ENCODE measurements at places on chromosomes 6 and 20.

DNA sequence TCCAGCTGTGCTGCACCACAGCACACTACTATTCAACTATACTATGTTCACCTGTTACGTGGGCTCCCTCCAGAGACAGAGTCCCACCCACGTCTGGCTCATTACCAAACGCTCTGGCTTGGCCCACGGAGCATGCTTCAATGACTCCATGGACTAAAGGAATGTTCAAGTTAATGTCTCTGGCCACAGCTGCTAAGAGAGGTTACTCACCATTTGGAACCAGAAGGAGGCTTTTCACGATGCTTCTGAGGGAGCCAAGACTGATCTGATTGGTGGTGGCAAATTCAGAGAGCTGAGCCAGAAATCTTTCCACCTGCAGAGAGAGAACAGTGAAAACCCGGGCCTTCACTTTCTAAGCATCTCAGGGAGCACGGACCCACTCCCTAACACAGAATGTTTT, 15.6 kb downstream of the COMMD7 start:
- DNase-seq, result no peak

- DNase-seq, result no peak
These were observed 118.9 kb downstream of the TMEM170B start for GRCh38 chr6:11656491-11656890.

- DNase-seq, result no peak
These were observed 72.6 kb upstream of the RNF24 start for GRCh38 chr20:4087923-4088322.

DNA sequence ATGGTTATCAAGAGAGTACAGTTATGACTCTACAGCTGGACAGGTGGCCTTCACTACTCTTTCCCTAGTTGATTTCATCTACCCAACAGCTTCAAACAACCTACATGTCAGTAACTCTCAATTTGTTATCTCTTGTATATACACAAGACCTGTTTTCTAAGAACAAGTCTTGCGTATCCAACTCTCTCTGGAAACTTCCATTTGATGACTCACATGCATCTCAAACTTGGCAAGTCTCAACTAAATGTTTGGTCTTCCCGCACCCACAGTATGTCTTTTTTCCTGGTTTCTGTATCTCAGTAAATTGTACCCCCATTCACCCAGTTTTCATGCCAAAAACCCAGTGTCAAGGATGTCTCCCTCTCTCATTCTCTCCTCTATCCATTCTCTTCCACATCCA, 97.7 kb downstream of the BTBD9 start:
- no peak for DNase-seq

DNA sequence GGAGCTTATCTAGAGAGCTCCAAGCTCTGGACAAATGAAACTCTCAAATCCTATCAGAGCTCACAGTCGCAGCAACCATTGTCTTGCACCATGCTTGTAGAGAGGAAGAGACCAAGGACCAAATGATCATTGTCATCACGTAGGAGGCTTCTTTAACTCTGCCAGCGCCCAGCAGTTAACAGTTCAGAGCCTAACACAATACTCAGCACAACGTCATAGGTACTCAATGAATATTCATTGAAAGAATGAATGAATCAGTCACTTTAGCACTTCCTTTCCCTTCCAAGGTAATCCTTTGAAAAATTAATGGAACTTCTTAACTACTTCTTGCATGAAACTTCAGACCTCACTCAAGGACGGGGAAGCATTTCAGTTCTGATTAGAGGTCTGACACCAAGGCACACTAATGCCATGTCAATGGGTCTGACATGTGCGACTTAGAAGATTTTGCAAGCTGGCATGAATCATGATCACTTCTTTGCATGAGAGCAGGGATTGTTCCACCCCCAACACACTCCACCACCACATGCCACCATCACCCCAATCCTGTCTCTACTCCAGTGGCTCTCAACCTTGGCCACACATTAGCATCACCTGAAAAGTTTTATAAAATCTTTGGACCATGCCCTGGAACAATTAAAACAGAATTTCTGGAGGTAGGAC, 45.1 kb downstream of the KHDC1L start:
- DNase-seq, result no peak

- no peak for DNase-seq
These were observed 149.0 kb upstream of the CST7 start for GRCh38 chr20:24799971-24800580.

- DNase-seq, result no peak
These were observed 7.0 kb upstream of the NINL start for GRCh38 chr20:25592135-25592852.

DNA sequence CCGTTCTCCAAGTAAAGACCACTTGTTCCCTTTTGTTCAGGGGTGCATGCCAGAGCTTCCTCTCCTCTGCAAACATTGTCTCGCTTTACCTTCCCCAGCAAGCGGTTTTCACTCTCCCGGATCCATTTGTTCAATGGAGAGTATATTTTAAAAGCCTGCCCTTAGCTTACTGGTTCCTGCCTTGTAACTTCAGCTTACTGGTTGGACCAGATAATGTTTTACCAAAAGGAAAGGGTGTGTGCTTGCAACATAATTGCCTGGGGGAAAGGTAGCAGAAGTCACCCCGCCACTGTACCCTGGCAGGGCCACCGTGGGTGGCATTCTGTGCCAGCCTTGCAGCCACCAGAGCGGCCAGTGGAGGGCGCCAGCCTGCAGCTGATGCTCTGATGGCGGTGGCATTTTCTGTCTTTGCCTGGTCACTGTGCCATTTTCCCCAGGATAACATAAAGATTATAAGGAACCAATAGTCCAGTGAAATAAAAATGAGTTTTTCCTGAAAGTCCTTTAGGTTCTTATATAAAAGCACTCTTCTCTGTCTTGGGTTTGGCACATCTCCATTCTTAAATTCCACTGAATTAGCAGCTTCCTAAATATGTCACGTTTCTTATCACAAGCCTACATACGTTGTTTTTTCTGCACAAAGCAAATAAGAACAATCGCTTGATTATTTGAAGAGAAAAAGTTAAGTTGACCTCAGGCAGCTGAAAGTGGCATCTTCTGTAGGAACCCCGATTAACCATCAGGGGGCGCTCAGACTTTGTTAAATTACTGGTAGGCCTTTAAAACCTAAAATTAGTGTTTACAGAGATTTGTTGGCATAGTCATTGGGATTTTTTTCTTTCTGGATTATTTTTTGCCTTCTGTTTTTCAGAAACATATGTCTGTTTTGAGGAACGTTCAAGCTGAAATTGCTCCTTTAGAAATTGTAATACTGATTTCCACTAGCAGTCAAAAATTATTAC, 67.4 kb upstream of the XRN2 start:
- peak; percentile 67 for DNase-seq

DNA sequence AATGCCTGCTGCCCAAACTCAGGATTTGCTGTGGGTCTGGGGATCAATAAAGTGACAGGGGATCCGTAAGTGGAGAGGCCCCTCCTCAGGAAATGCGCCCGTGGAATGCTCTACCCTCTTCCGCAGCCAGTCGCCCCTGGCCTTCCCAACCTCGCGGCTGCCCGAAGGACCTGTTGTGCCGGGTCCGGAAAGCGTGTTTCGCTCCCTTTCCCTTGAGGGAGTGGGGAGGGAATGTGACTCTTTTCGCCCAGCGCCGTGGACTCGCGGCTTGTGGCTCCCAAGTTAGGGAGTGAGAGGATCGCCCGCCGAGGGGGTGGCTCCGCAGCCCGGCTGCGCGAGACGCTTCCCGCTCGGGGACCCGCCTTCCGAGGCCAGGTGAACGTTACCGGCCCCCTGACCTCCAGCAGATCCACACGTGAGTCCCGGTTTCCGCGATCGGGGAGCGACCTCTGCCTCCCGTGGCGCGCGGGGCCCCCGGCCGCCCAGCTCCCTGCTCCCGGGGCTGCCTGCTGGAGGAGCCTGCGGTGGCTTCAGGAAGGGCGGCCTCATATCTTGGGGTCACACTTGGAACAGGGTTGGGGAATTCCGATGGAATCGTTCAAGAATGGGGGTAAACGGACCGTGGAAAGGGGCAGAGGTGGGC, 666 bp downstream of the TPD52L1 start:
- DNase-seq, result peak; percentile 1

DNA sequence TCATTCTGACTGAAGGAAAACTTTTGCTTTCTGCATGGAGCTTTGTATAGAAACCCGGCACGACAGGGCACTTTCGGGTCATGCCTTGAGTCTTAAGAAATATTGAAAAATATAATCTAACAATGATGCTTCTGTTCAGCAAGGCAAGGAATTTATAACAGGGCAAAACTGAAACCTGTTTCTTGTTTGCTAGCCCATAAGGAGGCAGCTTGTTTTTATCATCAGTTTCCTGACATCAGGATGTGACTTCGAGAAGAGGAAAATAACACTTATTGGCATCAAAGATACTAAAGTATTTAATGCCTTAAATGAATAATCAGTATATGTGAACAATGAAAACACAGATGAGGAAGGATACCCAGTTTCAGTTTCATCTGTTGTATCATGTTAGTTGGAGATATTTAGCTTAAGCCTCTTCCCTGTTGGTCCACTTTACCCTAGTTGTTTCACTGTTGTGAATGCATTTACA, 146.5 kb downstream of the CDKAL1 start:
- no peak for DNase-seq

DNA sequence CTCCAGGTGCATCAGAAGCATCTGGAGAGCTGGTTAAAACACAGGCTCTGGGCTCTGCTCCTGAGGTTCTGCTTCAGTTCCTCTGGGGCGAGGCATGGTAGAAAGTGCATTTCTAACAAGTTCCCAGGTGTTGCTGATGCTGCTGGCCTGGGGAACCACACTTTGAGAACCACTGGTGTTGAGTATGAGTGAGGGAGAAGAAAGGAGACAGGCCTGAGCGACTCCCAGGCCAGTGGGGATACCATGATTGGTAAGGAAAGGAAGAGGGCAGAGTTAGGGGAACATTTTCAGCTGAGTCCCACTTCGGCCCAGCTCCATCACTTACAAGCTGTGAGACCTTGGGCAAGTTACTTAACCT, 36.8 kb downstream of the KIAA1755 start:
- no peak for DNase-seq

- no peak for DNase-seq
These were observed 78.4 kb downstream of the ADTRP start for GRCh38 chr6:11700118-11700718.

GRCh38 chr6:150876598-150876997, 11.1 kb downstream of the MTHFD1L start:
- no peak for DNase-seq

- no peak for DNase-seq
These were observed 144.0 kb downstream of the PRL start for GRCh38 chr6:22152841-22153240.

- no peak for DNase-seq
These were observed 141.6 kb upstream of the NRN1 start for GRCh38 chr6:6148192-6148815.

DNA sequence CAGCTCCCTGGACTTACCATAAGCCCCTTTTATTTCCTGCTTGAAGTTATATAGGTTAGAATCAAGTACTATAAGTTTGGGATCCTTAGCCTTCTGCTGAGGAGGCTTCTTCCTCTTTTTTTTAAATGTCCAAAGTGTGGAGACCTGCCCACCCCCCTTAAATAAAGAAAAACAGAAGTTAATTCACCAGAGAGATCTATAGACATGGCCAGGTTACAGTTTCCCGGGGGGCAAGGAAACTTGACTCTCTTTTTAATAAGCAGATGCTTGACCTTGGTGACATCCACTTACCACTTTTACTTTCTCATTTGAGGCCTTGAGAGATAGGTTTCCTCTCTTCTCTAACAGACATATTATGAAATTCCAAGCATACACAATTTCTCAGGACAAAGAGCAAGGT, 88.3 kb downstream of the BMP2 start:
- no peak for DNase-seq

DNA sequence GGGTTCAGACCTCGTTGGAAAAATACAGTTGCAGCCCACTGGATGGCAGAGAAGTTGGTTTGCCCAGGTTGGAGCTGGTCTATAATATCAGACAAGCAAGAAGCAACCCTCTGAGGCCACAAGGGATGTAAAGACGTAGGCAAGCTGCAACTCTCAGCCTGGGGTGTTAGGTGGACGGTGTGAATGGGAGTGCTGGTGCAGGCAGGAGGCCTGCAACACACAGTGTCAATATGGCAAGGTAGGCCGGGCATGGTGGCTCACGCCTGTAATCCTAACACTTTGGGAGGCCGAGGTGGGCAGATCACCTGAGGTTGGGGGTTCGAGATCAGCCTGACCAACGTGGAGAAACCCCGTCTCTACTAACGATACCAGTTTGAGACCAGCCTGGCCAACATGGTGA, 10.5 kb downstream of the VPS16 start:
- no peak for DNase-seq

- DNase-seq, result no peak
These were observed 26.5 kb upstream of the EMILIN3 start for GRCh38 chr20:41392871-41393704.

All from activated T-cell treated with anti-CD3 and anti-CD28 coated beads for 48 hours (primary cell).